ENCODE measurements at places on chromosomes 12 and 14.

DNA sequence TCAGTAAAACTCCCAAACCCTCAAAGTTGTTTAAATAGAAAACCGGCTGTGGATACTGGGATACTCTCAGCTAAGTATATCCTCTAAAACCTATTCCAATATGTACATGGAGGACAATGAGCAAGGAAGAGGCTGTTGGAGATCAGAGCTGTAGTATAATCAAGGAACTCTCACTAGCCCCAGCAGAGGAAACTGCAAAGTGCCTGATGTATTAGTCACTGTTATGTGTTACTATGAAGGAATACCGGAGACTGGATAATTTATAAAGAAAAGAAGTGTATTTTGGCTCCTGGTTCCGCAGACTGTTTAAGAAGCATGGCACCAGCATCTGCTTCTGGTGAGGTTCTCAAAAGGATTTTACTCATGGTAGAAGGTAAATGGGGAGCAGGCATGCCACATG lies 65.6 kb upstream of the RPL10L start:
- DNase-seq = no peak

- DNase-seq = no peak
Observed at GRCh38 chr12:59936534-59936933, 340.7 kb downstream of the SLC16A7 start.

DNA sequence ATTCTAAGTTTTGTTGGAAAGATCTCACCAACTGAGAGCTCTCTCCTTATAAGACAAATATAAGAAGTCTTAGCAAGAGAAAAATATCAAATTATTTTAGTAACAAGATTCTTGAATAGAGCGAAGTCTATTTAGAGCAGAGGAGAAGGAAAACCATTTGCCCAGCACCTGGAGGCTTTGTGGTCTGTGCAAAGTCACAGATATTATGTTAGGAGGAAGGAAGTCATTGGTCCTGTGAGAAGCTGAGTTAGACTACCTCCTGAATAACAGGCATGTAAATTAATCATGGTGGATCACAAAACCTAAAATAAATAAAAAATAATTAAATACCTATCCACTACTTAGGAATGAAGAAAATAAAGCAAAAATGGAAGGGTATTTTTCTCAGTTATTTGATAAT lies 38.4 kb upstream of the ATXN7L3B start:
- DNase-seq = no peak

DNA sequence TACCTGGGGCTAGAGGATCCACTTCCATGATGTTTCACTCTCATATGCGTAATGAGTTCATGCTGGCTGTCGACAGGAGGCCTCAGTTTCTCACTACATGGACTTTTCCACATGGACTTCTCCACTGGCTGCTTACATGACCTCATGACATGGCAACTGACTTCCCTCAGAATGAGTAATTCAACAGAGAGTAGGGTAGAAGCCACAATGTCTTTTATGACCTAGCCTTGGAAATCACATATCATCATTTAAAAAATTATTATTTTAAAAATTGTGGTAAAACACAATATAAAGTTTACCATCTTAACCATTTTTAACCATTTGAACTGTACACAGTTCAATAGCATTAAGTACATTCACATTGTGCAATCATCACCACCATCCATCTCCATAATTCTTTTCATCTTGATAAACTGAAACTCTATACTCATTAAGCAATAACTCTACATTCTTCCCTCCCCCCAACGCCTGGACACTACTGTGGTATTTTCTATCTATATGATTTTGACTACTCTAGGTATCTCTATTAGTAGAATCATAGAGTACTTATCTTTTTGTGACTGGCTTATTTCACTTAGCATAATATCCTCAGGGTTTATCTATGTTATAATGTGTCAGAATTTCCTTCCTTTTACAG lies 144.5 kb downstream of the TGFB3 start:
- DNase-seq = no peak

- no peak for DNase-seq
Observed at GRCh38 chr14:53968726-53969125, 12.1 kb upstream of the BMP4 start.

DNA sequence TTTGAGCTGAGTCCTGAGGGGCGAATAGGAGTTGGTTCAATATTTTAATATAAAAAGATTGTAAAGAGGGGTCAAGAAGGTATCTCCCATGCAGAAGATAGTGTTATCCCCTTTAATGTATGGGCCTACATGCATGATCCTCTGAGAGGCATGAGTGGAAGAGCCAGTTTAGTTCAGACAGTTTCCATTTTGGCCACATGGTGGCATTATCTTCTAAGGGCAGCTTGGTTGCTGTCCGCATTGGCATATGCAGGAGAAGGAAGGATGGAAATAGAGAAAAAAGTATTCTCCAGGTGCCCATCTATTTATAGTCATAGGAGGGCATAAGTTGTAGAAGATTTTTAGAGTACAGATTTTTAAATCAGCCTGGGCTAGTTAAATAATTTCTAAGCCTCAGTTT lies 5.4 kb downstream of the SAMD4A start:
- DNase-seq = no peak

GRCh38 chr12:73274976-73275375 lies 1002.8 kb downstream of the TRHDE start:
- no peak for DNase-seq

DNA sequence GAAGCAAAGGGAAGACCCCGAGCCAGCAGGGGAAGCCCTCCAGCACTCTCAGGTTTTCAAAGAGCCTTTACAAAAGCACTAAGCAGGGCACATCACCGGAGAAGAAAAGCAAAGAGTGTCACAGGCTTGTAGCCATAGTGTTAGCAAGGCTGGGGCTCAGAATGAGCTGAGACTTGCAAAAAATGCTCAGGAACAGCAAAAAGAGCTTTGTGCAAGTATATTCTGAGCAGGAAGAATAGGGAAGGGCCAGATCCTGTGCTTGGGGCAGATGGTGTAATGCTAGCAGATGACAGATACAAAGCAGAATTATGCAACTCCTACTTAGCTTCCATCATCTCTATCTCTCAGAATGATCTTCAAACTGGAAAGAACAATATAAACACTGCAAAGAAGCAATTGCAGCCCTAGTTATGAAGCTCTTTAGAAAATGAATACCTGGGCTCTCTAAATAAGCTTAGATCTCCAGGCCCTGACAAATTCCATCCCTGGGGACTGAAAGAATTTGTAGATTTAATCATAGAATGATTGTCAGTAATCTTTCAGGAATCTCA lies 23.7 kb upstream of the PARP11 start:
- DNase-seq = no peak

DNA sequence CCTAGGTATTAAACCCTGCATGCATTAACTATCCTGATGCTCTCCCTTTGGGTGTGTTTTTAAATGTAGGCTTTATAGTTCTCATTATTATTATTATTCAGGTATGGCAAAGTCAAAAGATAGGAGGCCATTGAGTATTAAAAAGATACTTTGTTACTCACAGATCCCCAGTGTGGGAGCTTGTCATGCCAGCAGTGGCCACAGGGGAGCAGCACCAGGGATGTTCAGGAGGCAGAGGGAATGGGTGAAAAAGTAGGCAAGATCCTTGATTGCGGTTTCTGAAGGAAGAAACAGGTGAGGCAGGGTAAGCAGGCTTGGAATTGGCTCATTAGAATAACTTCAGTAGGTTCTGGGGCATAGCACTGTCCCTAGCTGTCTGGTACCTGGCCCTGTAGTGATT lies 382.2 kb downstream of the MED13L start:
- DNase-seq = no peak

GRCh38 chr12:49702676-49703215 lies 4.5 kb downstream of the FMNL3 start:
- DNase-seq = no peak

- DNase-seq = no peak
Observed at GRCh38 chr12:57889500-57889989, 43.0 kb upstream of the CTDSP2 start.

- DNase-seq = no peak
Observed at GRCh38 chr12:13229504-13229903, 33.0 kb downstream of the EMP1 start.

DNA sequence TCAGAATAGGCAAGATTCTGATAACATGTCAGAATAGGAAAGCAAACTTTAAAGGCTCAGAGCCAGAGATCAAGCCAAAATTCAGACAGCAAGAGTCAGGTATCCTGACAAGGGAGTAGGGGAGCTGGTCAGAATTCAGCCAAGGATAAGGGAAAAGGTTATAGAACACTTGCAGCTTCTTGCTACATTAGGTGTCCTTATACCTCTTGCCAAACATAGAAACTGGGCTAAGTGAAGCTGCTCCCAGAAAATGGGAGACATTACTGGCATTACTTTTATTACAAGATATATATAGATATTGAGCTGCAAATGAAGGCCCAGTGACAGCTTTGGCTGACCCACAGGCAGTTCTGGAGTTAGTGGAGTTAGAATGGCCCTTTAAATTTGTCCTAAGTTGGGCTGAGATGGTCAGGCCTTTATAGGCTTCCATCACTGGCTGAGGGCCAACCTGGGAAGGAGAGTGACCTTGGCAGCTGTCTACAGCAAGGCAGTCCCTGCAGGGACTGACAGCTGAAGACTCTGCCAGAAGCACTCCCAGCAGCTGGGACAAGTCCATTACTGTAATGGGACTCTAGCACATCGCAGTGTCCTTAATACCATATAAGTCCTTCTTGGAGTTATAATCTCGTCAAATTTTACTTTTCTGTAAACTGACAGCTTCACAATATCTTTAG lies 83.0 kb downstream of the LRRC9 start:
- DNase-seq = peak; percentile 2

DNA sequence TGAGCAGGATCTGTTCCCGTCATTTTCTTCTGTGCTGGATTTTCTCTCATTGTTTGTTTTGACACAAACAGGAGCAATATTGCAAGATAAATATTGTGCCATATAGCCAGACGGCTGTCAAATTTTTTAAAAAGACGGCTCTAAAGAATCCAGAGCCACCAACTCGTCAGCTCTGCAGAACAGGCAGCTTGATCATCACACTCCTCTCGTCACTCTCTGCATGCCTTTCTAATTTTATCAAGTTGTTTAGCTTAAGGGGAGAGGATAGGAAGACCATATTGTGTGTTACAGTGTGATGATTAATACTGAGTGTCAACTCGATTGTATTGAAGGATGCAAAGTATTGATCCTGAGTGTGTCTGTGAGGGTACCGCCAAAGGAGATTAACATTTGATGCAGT lies 562.8 kb downstream of the GALC start:
- DNase-seq = no peak

- no peak for DNase-seq
Observed at GRCh38 chr14:103656031-103656755, 27.2 kb downstream of the KLC1 start.

GRCh38 chr14:100575266-100575995 lies 11.8 kb downstream of the BEGAIN start:
- no peak for DNase-seq

DNA sequence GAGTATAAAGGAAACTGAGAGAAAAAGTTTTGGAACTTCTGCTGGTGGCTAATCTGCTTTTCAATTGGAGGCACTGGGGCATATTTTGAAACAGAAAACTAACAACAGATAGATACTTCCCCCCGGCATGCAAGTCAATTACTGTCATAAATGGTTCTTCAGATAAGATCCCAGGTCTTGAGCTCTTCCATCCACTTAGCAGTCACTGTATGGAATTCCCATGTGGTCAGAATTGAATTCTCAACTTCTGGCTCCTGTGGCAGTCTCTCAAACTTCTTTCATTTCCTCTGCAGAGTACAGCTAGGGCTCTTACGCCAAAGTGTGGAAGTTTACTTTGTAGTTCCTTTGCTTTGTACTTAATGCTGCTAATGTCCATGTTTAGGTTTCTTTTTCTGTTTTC lies 452.2 kb downstream of the IPO8 start:
- DNase-seq = no peak

- DNase-seq = no peak
Observed at GRCh38 chr12:80212938-80213645, 113.8 kb downstream of the OTOGL start.

GRCh38 chr12:184811-185575 lies 29.0 kb downstream of the SLC6A12 start:
- DNase-seq = no peak

DNA sequence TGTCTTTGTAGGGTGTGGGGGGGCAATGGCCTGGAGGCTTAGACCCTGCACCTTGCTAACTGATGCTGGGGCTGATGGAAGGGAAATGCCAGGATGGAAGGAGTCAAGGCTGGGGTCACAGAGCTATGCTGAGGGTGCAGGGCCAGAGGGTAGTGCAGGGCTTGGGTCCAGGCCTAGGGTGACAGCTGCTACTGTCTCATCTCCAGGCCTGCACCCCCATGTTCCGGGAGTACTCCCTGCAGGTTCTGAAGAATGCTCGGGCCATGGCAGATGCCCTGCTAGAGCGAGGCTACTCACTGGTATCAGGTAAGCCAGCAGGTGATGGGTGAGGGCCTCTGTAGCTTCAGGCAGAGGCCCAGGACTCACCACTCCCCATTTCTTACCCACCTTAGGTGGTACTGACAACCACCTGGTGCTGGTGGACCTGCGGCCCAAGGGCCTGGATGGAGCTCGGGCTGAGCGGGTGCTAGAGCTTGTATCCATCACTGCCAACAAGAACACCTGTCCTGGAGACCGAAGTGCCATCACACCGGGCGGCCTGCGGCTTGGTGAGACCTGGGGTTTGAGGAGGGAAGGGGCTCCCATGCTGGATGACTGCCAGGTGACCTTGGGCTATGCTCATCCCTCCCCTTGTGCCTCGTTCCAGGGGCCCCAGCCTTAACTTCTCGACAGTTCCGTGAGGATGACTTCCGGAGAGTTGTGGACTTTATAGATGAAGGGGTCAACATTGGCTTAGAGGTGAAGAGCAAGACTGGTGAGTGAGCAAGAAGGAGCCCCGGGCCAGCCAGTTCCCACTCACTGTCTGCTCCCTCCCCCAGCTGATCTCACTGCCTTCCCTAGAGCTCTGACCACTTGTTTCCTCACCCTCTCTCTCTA lies 4.1 kb downstream of the SHMT2 start:
- DNase-seq = no peak

DNA sequence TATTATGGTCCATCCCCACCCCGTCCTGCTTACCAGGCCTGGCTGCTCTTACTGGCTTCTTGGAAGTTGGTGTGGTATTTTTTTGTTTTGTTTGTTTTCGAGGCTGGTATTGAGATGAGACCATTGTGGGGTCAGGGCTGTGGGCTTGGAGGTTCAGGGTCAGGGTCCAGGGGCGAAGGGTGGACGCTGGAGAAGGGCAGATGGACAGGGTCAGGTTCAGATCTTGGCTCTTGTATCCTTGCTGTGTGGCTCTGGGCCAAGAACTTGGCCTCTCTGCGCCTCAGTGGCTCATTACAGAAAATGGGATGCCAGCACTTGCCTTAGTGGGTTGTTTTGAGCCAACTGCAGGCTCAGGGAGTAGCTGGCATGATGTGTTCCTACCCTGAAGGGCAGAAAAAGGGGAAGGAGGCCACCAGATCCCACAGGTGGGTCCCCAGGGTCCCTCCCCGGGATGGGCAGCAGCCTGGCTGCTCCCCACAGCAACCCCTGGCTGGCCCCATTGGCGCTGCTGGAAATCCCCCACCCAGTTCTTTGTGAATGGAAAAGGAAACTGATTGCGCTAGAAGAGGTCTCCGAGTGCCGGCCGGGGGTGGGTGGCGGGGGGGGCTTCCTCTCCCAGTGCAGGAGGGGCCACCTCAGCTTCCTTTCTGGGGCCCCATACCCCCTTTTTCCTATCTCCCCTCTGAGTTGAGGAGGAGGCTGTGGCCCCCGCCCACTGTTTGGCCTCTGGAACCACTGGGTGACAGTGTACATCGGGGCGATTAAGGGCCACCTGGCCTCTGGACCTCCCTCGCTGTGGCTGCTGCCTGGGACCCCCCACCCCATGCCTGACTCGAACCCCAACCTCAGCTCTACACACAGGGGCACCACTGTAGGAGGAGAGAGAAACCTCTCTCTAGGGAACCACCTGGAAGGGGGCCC lies 25.0 kb downstream of the SH2B3 start:
- DNase-seq = no peak
